ENCODE measurements at places on chromosomes 2 and 18.

- H3K4me3 ChIP-seq = no peak overlapping the region
- H3K36me3 ChIP-seq = no peaks in the 10 kb centered on the region
- no peaks in the 10 kb centered on the region for H3K4me1 ChIP-seq
- no peaks in the 10 kb centered on the region for H3K27me3 ChIP-seq
- no peak overlapping the region for H3K27ac ChIP-seq
Observed at GRCh38 chr2:198880986-198881385, 576.8 kb downstream of the SATB2 start.

DNA sequence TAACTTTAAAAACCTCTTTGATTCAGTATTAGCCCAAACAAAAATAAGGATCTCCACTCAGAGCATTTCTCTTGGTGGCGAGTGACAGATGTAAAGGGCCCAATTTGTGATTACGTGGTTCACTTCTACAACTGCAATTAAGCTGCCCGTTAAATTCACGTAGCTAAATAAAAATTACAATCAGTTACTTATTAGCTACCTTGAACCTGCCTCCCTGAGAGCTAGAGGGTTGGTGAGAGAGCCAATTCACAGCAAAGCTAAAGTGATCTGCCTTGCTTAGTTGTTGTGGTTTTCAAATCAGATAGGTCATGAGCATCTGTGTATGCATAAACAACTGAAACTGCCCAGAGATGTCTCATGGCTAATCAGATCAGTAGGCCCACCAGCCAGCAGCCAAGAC, 156.7 kb downstream of the RNF152 start:
- no peak overlapping the region for H3K27ac ChIP-seq
- no peaks in the 10 kb centered on the region for H3K4me1 ChIP-seq
- no peaks in the 10 kb centered on the region for H3K36me3 ChIP-seq
- DNase-seq = no peak

DNA sequence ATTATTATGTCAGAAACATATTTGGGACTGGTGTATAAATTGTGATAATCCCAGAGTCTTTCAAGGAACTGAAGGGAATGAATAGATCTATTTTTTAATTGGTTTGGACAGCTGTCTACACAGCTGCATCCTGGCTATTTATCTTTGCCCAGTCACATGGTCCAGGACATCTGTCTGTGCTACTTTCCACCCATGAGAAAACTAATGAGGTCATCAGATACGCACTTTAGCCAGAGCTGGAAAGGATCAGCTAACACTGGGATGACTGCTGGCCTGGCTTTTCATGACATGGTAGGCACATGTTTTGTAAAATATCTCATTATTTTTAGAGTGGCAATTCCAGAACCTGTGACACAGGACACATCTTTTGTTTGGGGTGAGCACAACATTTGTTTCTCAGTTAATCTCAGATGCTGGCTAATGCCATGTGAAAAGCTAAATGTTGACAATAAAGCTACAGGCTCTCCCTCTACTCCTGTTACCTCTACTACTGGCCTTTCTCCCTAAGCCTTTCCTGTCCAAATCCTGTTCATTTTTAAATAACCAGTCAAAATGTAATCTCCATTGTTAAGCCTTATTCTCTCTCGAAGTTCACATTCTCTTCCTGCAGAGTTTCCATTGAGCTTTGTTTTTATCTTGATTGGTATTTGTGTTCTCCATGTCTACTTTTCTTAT, 500.7 kb downstream of the RIT2 start:
- no peaks in the 10 kb centered on the region for H3K27me3 ChIP-seq
- H3K4me1 ChIP-seq = no peaks in the 10 kb centered on the region
- no peaks in the 10 kb centered on the region for H3K36me3 ChIP-seq
- H3K4me3 ChIP-seq = no peak overlapping the region
- no peak overlapping the region for H3K27ac ChIP-seq

GRCh38 chr2:179248024-179248348, 16.6 kb downstream of the SESTD1 start:
- H3K4me1 ChIP-seq = peaks cover 37% of the 10 kb centered on the region
- H3K27ac ChIP-seq = no peak overlapping the region
- H3K36me3 ChIP-seq = no peaks in the 10 kb centered on the region

All from activated naive CD4-positive, alpha-beta T cell treated with anti-CD3 and anti-CD28 coated beads for 36 hours (primary cell).